ENCODE measurements at places on chromosomes 1 and 21.

- no peak for DNase-seq
These were observed 81.9 kb downstream of the CNIH3 start for GRCh38 chr1:224698015-224698451.

DNA sequence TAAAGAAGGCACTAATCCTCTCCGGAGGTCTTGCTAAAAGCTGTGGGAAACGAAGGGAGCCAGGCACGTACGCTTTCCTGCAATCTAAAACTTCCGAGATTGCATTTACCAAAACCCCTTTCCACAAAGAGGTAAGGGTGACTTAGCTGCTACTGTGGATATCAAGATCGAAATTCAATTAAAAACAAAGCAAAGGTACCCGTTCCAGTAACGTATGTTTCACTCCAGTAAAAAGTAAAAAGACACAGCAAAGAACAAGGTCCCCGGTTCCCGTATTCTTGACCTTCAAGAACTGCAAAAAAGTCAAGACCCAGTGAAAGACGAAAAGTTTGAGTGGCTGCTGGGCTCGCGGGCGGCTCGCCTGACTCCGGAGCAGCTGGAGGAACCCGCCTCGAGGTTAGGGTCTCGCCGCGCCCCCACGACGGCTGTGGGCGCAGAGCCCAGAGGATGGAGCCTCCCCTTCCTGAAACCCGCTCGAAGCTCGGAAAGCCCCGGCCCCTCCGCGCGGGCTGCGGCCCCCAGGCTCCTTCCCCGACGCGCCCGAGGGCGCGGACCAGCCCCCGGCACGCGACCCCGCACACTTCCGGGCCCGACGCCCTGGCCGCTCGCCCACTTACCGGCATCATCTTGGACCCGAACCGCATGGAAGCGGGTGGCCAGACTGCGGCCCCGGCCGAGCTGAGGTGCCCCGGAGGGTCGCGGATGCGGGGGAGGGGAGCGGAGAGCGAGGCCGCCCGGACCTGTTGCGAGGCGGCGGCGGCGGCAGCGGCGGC, 524 bp downstream of the TP53BP2 start:
- DNase-seq = peak; percentile 26

GRCh38 chr1:200660719-200661118, 9.0 kb downstream of the DDX59 start:
- no peak for DNase-seq

DNA sequence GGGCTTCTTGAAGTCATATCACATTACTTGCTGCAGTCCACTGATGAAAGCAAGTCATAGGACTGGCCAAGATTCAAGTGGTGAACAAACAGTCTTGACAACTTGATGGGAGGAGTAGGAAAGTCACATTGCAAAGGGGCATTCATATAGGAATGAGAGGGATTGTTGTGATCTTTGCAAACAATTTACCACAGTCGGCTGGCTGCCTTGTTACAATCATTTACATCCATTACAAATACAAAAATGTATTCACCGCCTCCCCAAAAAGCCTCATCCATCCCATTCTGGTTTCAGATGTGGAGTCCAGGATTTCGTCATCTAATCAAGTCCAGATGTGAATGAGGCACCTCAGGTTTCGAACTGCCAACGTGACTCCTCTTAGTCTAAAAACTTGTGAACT, 26.8 kb downstream of the GORAB start:
- DNase-seq = no peak

DNA sequence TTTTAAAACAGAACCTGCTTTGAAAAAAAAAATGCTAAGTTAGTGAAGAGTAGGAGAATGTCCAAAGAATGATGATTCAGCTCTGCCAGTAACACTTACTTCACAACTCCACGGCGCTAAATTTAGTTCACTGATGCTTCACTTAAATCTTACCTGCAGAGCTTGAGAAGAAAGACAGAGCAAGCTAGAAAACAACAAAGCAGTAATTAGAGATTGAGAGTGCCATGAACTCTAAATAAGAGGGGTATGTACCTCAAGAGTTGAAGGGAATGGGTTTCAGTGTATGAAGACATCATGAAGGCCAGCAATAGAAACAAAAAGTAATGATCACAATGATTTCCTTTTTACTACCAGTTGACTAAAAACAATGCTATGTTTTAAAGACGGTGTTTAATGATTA, 32.8 kb downstream of the EPRS1 start:
- DNase-seq = no peak

DNA sequence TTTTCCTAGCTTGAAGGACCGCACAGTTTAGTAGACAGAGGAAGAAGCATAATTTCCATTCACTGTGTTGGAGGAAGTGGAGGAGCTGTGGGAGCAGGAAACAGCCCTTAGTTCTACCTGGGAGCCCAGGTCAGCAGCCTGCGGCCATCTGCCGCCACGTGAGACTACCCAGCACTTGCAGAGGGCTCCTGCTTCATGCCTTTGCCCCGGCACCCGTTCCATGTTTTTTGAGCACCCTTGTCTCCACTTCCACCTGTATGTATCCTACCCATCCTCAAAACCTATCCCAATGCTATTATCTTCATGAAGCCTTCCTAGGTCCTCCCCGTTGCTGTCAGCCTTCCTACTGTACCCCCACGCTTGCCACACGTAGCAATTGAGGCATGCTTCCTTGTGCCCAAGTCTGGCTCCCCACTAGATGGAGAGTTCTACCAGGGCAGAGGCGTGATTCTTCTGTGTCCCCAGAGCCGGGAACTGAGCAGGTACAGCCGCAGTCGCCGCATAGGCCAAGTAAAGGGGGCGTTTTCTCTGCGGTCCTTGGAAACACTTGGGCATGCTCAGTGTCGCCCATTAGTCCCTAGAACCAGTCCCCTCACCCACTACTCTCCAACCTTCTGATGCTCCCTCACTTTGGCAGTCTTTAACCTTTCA, 1.9 kb downstream of the SLC6A9 start:
- no peak for DNase-seq

DNA sequence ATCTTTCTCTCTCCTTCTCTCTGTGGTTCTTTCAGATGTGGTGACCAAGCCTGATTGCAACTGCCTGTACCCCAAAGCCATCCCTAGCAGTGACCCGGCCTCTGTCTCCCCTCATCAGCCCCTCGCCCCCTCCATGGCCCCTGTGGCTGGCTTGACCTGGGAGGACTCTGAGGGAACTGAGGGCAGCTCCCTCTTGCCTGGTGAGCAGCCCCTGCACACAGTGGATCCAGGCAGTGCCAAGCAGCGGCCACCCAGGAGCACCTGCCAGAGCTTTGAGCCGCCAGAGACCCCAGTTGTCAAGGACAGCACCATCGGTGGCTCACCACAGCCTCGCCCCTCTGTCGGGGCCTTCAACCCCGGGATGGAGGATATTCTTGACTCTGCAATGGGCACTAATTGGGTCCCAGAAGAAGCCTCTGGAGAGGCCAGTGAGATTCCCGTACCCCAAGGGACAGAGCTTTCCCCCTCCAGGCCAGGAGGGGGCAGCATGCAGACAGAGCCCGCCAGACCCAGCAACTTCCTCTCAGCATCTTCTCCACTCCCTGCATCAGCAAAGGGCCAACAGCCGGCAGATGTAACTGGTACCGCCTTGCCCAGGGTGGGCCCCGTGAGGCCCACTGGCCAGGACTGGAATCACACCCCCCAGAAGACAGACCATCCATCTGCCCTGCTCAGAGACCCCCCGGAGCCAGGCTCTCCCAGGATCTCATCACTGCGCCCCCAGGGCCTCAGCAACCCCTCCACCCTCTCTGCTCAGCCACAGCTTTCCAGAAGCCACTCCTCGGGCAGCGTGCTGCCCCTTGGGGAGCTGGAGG, 12.7 kb downstream of the CSF1 start:
- no peak for DNase-seq

DNA sequence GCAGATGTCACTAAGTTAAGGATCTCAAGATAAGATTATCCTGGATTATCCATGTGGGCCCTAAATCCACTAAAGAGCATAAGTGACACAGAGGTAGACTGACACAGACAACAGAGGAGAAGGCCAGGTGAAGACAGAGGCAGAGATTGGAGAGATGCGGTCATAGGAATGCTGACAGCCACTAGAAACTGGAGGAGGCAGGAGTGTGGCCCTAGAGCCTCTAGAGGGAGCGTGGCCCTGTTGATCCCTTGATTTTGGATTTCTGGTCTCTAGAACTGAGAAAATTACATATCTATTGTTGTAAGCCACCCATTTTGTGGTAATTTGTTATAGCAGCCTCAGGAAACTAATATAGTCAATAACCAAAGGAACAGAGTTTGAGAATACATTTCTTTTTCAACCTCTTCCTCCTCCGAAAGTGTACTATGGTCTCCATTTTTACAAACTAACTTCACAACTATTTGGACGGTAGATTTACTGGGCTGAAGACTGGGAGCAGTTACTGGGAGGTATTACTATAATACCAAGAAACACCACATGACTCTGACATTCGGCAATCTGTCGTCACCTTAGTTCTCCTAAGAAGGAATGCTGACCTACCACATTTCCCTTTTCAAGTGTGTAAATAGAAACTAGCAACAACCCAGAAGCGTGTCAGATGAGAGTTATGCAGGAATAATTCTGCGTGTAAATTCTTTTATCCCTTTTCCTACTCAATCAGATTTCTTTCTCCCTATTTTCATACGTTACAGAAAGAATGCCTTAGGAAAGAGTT, 116.0 kb upstream of the ZNHIT6 start:
- DNase-seq = no peak

- peak; percentile 65 for DNase-seq
These were observed 36.6 kb downstream of the RABIF start for GRCh38 chr1:202852163-202852904.

DNA sequence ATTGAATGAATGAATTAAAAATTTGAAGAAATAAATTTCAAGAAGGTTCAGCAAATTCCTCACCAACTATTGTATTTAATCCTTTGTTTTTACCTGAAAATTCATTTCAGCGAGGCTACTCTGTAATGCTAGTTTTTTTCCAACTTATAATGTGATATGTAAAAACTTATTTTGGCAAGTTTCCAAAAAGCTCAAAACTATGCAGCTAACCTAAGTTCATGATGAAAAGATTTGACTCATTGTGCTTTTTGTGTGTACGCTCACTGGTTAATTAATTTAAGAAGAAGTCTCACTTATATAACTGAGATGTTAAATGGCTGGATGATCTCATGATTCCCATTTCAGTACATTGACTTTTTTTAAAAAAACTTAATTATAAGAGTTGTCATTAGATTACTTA, 196.0 kb upstream of the SAMSN1 start:
- DNase-seq = no peak

- no peak for DNase-seq
These were observed 218.2 kb upstream of the ADGRL2 start for GRCh38 chr1:81582467-81582986.

DNA sequence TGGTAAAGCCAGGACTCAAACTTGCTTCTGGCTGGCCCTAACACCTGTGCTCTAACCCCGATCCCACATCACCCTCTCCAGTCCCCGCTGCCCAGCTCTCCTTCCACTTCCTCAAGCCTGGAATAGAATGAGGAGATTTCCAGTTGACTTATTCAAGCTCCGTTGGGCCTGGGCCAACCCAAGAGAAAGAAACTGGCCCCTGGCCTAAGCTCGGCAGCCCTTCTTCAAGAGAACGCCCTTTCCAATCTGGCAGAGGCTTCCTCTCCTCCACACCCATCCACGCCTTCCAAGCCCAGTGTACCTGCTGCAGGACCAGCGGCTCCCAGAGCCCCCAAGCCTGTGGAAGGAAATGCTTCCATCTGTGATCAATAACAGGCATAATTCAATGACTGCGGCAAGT, 51.9 kb downstream of the LRRN2 start:
- DNase-seq = no peak

GRCh38 chr21:29230551-29231261, 68.0 kb upstream of the BACH1 start:
- no peak for DNase-seq

GRCh38 chr1:159839116-159839849, 12.6 kb downstream of the SLAMF8 start:
- no peak for DNase-seq

DNA sequence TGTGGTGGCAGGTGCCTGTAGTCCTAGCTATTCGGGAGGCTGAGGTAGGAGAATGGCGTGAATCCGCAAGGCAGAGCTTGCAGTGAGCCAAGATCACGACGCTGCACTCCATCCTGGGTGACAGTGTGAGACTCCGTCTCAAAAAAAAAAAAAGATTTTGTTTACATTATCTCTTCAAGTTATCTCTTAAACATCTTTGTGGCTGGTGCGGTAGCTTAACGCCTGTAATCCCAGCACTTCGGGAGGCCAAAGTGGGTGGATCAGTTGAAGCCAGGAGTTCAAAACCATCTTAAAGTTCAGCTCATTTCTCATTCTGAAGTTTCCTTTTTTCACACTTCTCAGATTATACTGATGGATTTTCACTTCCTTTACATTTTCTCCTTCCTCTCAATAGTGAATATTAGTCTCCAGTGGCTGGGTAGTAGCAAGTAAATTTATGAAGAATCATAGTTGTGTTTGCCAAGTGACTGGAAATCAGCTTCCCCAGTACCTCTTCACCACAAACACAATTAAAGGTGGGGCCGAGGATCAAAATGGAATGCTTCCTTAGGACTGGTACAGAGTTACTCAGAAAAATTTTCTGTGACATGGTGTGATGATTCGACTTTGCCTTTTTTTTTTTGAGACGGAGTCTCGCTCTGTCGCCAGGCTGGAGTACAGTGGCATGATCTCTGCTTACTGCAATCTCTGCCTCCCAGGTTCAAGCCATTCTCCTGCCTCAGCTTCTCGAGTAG, 13.8 kb downstream of the PIP5K1A start:
- DNase-seq = no peak

Data from AML-193 (cell line).